ENCODE measurements at places on chromosomes 3 and 15. TPM values are rescaled to one million over a fixed set of nuclear protein-coding genes. Genes with fewer than 3 reads are reported as not detected.

Gene UPK1B
- total RNA-seq: not detected

DNA sequence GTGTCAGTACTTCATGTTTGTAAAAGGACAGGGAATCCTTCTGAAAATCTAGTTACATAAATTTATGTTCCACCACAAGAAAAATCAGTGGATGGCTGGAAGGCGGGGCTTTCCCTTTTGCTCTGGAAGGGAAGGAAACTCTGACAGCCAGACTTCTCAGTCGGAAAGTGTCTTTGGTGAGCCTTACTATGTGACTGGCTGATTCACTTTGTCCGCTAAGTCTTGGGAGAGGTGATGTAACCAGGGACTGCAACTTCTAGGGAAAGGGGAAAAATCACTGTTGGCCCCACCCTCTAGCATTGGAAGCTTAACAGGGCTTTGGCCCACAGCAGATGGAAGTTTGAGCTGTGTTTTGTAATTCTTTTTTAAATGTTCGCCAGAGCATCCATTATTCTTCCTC, 281.4 kb upstream of the CTDSPL start:
- DNase-seq: no peak

DNA sequence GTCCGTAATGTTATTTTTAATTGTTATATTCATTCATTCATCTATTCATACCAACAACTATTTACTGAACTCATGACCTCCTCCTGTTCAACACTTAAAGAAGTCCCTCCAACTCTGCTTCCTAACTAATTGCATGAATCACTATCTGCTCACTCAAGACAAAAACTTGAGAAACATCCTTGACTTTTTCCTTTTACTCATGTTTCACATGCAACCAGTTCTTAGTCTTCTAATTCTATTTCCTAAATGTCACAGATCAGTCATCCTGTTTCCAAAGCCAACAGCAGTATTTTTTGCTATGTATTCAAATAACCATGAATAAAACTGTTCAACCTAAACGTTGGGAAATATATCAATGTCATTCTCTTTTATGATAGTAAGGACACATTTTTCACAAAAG, 124.6 kb upstream of the GBE1 start:
- DNase-seq: no peak

Gene DNAH1
- 10.2 TPM for total RNA-seq

Gene CSK
- total RNA-seq: 254 TPM

Data from activated CD8-positive, alpha-beta T cell treated with anti-CD3 and anti-CD28 coated beads for 36 hours (primary cell).